ENCODE measurements at places on chromosomes 5 and 9. TPM values are rescaled to one million over a fixed set of nuclear protein-coding genes. Genes with fewer than 3 reads are reported as not detected.

DNA sequence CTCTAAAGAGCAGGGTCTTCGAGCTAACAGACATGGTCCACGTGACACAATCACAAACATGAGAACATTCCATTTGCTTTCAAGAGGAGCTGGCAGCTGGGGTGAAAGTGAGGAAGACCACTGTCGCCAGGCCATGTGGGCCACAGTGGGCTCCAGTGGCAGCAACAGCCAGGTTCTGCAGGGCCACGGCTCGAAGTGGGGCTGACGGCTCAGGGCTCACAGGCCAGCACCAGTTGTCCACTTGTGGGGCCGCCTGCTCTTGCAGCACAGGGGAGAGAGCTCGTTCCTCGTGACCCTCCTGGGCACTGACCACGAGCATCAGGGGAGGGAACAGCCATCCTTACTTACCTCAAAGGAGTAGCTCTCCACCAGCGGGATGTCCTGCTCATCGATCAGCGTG lies 2.0 kb downstream of the ZMYND19 start:
- H3K4me3 ChIP-seq, result no peak overlapping the region
- peaks cover 13% of the 10 kb centered on the region for H3K36me3 ChIP-seq
- H3K4me1 ChIP-seq, result peaks cover 21% of the 10 kb centered on the region
- DNase-seq, result no peak

- peaks cover 15% of the 10 kb centered on the region for H3K4me1 ChIP-seq
- DNase-seq, result no peak
- no peaks in the 10 kb centered on the region for H3K27me3 ChIP-seq
- no peaks in the 10 kb centered on the region for H3K36me3 ChIP-seq
Observed at GRCh38 chr9:37575001-37575400, 1.2 kb downstream of the FBXO10 start.

DNA sequence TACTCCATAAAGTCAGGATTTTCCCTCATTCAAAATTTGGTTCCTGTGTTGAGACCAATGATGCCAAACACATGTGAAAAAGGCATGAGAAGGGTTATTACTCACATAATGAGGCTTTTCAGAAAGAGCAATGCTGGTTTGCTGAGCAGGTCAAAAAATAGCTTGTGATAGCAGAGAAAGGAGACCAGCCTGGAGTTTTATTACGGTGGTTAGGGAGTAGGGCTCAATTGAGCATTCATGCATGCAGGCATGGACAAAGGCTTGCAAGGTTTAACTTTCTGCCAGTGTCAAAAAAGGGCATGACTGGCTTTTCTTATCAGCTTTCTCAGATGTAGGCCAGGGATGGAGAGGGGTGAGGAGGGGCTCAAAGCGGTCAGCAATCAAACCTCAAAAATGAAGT lies 628.3 kb downstream of the DNAH5 start:
- no peaks in the 10 kb centered on the region for H3K4me1 ChIP-seq
- no peak overlapping the region for H3K4me3 ChIP-seq
- DNase-seq, result no peak
- no peaks in the 10 kb centered on the region for H3K36me3 ChIP-seq
- H3K27ac ChIP-seq, result no peak overlapping the region

The BARHL1 gene
- total RNA-seq, result not detected

DNA sequence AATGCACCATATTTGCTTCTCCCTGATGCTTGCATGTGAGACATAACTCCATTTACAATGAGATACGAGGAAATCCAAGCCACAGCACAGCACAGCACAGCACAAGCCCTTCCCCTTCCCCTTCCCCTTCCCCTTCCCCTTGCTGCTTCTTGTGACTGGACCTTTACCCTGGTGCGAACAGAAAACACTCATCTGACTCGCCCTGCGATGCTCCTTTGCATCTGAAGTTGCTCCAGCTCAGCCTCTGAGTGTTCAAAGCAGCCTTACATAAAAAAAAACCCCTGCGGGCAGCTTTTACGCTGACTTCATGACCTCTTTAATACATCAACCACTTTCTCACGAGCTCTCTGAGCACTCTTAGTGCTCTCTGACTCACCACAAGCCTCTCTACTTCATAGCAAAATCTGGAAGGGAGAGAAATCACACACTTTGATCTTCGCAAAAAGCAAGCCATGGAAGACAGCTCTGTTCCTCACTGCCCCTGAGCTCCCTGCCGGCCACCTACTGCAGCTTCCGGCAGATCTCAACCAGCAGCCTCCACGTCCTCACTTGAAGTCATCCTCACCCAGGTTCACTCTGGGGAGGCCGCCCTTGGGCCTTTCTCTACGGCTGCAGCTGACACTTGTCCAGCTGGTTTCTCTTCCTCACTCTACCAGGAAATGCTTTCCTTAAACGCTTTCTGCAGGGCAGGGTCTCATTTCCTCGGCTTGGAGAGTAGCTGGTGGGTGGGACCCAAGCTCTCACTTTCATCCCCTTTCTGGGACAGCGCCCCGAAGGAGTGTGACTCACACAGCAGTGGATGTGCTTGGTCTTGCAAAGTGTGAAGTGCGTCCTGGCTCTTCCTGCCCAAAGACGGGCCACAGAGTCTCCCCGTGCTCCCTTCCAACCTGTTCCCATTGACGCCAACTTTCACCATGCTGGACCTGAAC lies 5.3 kb downstream of the SLC34A1 start:
- H3K4me1 ChIP-seq, result peaks cover 58% of the 10 kb centered on the region
- H3K4me3 ChIP-seq, result peak overlapping the region; percentile 4
- H3K27me3 ChIP-seq, result no peaks in the 10 kb centered on the region
- H3K36me3 ChIP-seq, result no peaks in the 10 kb centered on the region

DNA sequence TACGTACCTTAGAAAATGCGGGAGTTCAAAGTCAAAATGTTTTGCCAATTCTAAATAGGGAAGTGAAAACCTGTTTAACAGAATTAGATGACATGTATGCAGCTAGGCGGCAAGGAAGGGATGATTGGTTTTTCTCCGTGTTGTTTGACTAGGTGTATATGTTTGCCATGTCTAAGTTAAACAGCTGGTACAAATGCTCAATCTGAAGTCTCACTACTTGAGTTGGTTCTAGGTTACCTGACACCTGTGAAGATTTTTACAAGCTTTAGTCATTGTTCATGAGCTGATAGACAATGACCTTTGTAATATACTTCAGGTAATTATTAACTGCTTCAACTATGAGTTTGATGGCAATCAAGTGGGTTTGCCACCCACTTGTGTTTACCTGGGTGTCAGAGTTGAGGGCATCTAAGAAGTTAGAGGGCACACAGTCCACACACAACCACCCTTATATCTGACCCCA lies 74.3 kb downstream of the SLC44A1 start:
- no peaks in the 10 kb centered on the region for H3K36me3 ChIP-seq
- H3K27me3 ChIP-seq, result no peaks in the 10 kb centered on the region
- DNase-seq, result no peak
- no peak overlapping the region for H3K4me3 ChIP-seq
- H3K4me1 ChIP-seq, result no peaks in the 10 kb centered on the region

DNA sequence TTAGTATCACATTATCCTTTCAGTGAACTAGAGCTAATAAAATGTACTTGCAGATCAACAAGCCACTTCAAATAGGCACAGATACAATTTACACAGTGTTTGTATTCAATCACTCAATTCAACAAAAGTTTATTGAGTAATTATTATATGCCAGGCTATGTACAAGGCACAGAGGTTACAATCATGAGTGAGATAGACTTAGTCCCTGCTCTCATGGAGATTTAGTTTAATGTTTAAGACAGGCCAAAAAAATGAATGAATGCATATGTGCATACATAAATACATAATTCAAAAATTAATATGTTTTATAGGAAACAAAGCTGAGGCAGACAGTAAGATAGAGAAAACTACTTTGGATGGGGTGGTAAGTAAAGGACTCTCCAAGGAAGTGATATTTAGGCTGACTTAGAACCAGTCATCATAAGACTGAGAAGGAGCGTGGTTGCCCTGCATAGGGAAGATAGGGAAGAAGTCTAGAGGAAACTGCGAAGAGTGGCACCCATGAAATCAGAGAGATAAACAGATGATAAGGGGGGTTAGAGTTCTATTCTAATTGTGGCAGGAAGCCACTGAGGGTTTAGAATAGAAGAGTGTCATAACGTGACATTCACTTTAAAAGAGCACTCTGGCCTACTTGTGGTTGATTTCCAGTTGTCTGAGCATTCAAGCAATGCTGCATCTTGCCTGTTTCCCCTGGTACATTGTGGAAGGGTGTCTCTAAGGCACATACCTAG lies 49.7 kb upstream of the GRAMD2B start:
- no peaks in the 10 kb centered on the region for H3K27me3 ChIP-seq
- peaks cover 19% of the 10 kb centered on the region for H3K4me1 ChIP-seq
- H3K36me3 ChIP-seq, result no peaks in the 10 kb centered on the region
- DNase-seq, result peak; percentile 47

GRCh38 chr5:50476549-50476948 lies 35.5 kb upstream of the EMB start:
- H3K4me1 ChIP-seq, result peaks cover 4% of the 10 kb centered on the region
- no peak overlapping the region for H3K27ac ChIP-seq
- H3K4me3 ChIP-seq, result no peak overlapping the region
- no peaks in the 10 kb centered on the region for H3K27me3 ChIP-seq
- no peaks in the 10 kb centered on the region for H3K36me3 ChIP-seq

- no peaks in the 10 kb centered on the region for H3K36me3 ChIP-seq
- DNase-seq, result no peak
- no peaks in the 10 kb centered on the region for H3K4me1 ChIP-seq
- no peak overlapping the region for H3K4me3 ChIP-seq
- no peak overlapping the region for H3K27ac ChIP-seq
- H3K27me3 ChIP-seq, result no peaks in the 10 kb centered on the region
Observed at GRCh38 chr5:177994063-177994462, 2.0 kb downstream of the PROP1 start.
